Upper lobe of left lung (tissue), 6 donors: ENCODE measurements at places on chromosomes 1 and 21. TPM values are rescaled to one million over a fixed set of nuclear protein-coding genes. Genes with fewer than 3 reads are reported as not detected.

DNA sequence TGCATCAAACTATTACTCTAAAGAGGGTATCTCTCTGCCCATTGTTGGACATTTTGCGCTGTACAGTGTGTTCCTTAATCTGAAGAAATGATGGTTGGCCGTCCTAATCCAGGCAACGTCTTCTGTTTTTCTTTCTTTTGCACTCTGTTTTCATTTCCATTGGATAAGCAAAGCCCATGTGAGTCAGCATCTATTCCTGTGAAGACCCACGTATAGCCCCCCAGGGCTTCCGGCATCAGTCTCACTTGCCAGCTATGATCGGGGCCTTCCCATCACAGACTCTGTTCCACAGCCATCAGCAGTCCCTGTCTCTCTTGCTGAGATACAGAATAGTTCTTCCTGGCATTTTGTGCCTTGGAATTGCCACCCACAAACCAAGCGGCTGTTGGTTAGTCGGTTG is 29.2 kb upstream of the BRDT start:
- DNase-seq: no peak

GRCh38 chr1:27634177-27634984 is 604 bp downstream of the FGR start:
- peak; percentile 93 for DNase-seq

GRCh38 chr1:58925247-58925646 is 141.4 kb upstream of the JUN start:
- no peak for DNase-seq

- no peak for DNase-seq
Observed at GRCh38 chr1:162904579-162904978, 43.6 kb upstream of the CCDC190 start.

The KDM5B gene
- 45.9 TPM for total RNA-seq

DNA sequence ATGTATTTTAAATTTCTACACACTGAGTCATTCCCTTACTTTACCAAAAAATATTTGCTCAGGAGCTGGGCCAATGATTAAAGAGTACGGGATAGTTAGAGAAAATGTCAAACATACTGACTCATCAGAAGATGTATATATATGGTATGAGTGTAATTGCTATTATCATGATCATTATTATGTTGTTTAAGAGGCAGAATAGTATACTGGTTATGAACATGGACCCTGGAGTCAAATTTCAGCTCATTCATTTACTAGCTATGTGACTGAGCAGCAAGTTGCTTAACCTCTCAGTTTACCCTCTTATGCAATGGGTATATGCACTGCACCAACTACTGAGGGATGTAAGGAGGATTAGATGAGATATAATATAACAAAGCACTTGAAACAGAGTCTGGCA is 41.2 kb upstream of the USH2A start:
- DNase-seq: no peak
